Kidney (tissue), 22 donors: ENCODE measurements at places on chromosomes 16 and 17.

- DNase-seq = no peak
These were observed 55.8 kb downstream of the MYH10 start for GRCh38 chr17:8574687-8575086.

DNA sequence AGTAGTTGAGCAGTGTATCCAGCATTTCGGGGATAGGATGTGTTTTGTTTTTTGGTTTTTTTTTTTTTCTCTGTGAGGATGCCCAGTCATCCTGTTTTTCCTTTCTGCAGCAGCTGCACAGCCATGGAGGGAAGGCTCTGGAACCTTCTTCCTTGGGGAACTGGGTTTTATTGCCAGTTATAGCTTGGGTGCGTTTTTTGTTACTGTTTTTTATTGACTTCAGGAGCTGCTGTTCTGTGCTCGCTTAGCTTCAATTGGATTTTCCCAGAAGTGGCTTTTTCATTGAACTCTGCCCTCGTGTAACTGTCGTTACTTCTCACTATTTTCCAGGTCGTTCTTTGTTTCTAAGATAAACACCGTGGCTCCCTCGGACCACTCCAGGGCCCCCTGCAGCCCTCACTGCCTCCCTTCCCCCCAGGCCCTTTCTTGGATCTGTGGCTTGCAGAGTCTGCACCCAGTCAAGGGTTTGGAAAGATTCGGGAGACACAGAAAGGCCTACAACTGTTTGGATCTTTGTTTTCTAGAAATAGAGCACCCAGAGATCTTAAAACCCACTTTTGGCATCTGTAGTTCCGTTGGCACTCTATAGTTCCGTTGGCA is 119.7 kb upstream of the CACNG5 start:
- peak; percentile 34 for DNase-seq

GRCh38 chr16:69839798-69840409 is 77.8 kb downstream of the WWP2 start:
- DNase-seq = no peak

- no peak for DNase-seq
These were observed 4.6 kb downstream of the IRF8 start for GRCh38 chr16:85903559-85903958.

- DNase-seq = no peak
These were observed 22.3 kb downstream of the FOXN1 start for GRCh38 chr17:28528327-28529012.

DNA sequence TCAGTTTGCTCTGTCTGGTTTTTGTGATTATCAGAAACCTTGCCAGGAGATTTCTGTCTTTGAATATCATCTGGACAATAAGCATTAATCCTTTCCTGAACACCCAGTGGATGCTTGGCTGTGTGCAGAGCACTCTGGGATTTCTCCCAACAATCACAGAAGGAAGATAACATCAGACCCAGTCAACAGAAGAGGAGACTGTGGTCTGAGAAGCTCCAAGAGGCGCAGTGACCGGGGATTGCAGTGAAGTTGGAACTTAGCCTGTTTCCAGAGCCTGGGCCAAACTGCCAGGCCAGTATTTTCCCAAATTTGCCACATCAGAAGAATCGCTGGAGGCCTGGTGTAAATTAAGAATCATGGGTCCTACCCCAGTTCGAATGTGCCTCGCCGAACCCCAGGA is 264.7 kb downstream of the C16orf95 start:
- DNase-seq = peak; percentile 19

- DNase-seq = no peak
These were observed 679.3 kb upstream of the EEF2KMT start for GRCh38 chr16:5776876-5777275.

- DNase-seq = no peak
These were observed 4.5 kb downstream of the NTHL1 start for GRCh38 chr16:2042986-2043666.

- DNase-seq = peak; percentile 74
These were observed 224.7 kb upstream of the IRX3 start for GRCh38 chr16:54511222-54511731.

GRCh38 chr17:64339516-64340490 is 50.9 kb downstream of the PECAM1 start:
- DNase-seq = no peak

- no peak for DNase-seq
These were observed 38.4 kb downstream of the PTRH2 start for GRCh38 chr17:59668816-59669215.

DNA sequence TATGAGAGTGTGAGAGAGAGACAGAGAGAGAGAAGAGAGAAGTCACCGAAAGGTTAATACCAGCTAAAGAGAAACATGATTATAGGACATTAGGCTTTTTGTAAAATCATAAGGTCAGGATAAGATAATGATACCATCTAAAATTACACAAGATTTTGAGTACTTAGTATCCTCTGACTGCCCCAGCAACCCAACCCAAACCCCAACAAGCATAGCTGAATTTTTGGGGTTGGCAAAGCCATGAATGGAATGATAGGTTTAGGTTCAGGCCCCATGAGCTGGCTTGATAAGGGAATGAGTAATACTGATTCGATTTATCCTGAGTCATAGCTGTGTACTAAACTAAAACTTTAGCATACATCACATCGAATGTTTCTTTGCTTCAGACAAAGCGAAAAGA is 259.5 kb downstream of the IRX3 start:
- DNase-seq = no peak

DNA sequence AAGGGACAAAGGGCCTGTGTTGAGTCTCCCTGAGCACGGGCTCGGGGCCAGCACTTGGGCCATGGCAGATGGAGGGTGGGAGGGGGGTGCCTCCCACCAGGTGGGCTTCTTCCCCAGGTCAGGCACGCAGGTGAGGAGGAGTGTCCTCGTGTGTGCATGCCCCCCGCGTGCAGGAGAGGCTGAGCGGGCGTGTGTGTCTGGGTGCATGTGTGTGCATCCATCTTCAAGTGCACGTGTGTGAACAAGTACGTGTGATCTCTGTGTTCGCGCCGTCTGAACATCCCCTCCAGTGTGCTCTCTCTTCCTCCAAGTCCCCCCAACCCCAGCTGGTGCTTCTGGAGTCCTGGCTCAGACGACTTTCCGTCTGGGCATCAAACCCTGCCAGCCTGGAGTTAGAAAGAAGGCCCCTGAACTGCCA is 2.7 kb upstream of the ZG16B start:
- no peak for DNase-seq

DNA sequence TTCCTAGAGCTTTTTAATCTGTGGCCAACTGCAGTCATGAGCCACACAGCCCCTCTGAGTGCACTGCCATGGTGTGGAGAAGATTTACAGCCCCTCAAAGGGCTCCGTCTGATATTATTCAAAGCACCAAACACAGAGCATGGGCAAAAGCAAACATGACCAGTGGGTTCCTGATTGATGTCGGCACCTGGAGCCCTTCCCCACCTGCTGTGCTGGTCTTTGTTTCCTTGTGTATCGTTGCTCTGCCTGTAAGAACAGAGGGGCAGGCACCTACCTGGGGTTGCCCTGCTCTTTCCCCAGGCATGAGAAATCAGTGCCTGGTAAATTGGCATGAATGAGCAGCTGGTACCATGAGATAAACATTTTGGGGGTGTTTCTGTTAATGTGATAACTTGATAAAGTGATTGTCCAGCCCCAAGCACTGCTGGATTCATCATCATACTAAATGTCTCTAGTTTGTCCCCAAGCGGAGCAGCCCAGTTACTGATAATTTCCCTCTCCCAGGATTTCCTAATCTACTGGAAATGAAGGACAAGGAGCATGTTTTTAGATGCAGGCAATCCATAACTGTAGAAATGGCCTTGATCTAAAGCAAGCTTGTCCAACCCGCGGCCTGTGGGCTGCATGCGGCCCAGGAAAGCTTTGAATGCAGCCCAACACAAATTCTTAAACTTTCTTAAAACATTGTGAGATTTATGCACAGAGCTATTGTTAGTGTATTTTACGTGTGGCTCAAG is 5.0 kb upstream of the SPIRE2 start:
- no peak for DNase-seq

DNA sequence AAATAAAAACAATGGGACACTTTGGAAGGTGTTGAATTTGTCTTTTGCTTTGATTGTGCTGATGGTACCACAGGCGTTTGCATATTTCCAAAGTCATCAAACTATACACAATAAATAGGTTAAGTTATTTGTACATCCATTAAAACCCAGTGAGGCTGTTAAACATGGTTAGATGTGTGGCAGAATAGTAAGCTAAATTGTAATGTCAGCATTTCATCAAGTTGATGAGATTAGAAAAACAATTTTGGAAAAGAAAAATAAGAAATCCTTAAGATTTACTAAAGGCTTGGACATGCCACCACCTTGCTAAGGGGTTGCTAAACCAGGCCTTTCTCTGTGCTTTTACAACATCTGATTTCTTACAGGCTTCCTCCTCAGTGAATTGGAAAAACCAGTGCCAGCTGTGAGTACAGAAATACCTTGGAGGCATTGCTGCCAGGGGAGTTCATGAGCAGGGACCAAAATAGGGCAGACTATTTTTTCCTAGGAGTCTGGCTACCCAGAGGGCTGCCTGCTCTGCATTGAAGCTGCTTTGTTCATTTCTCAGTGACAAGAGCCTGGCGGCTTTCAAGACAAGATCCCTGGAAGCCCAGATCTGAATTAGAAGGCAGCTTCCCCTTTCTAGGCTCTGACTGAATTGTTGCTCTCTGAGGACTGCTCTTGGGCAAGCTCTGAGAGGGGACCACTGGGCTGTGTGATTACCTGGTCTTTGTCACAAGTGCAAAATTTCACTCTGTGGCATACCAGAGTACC is 43.4 kb upstream of the CA10 start:
- no peak for DNase-seq

GRCh38 chr17:42075789-42076188 is 22.5 kb downstream of the ZNF385C start:
- DNase-seq = no peak

- DNase-seq = no peak
These were observed 101.2 kb downstream of the MRTFB start for GRCh38 chr16:14172200-14172809.

GRCh38 chr16:67349172-67349571 is 22.6 kb downstream of the LRRC36 start:
- no peak for DNase-seq

DNA sequence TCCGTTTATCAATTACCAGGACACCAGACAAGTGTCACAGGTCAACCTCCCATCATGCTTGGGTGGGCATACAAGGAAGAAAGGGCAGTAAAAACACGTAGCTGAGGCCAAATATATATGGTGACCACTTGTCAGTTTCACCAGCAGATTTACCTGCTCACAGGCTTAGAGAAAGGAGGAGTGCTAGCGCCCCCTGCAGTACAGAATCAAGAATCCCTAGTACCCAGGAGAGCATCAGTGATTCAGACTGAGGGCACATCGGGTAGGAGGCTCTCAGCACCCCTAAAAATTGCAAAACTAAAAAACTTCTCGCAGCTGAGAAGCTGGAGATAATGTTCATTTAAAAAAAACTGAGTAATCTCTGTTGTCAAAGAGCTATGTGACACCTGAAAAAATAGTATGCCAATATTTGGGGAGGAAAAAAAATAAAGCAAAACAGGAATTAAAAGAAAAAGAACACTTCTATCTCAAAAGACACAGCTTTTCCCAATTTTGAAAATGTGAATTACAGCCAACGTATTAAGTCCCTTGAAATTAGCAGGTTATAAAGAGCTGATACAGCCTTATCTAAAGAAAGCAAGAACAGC is 21.2 kb upstream of the MON1B start:
- peak; percentile 39 for DNase-seq

DNA sequence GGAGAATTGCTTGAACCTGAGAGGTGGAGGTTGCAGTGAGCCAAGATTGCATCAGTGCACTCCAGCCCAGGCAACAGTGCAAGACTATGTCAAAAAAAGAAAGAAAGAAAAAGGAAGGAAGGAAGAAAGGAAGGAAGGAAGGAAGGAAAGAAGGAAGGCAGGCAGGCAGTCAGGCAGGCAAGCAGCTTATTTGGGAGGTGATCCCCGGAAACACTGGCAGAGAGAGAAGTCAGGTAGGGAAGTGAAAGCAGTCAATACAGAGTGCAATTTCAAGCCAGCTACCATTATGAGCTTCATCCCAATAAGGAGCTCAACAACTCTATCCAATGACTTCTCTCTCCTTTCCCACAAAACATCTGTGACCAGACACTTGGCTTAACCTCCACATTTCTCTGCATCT is 83.0 kb upstream of the TBC1D3K start:
- DNase-seq = no peak

DNA sequence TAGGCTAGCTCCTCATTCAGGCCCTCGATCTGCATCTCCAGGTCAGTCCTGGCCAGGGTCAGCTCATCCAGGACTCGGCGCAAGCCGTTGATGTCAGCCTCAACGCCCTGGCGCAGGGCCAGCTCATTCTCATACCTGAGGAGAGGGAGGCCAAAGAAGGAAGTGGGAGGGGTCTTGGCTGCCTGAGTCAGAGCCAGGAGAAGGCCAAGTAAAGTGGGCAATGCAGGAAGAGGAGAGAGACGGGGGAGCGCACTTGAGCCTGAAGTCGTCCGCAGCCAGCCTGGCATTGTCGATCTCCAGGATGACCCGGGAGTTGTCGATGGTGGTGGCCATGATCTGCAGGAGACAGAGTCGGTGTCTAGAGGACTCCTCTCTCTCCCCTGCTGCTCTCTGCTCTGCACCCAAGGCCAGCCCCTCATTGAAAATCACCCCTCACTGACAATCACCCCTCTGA is 1.8 kb downstream of the KRT15 start:
- DNase-seq = peak; percentile 57

DNA sequence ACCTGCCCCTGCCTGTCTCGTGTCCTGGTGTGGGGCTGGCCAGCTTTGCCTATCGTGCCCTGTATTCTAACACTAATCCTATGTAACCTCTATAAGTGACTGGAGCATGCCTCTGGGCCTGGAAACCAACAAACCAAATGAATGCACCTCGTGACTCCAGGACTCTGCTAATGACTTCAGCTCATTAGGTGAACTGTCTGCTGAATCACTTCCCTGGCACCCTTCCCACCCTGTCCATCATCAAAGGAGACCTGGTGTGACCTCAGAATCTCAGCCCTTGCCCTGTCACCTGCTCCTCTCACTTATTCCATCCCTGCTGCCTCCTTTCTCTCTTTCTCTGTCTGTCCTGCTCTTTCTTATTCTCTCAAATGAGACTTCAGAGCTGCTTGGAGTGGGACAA is 322.4 kb downstream of the CBLN1 start:
- no peak for DNase-seq

DNA sequence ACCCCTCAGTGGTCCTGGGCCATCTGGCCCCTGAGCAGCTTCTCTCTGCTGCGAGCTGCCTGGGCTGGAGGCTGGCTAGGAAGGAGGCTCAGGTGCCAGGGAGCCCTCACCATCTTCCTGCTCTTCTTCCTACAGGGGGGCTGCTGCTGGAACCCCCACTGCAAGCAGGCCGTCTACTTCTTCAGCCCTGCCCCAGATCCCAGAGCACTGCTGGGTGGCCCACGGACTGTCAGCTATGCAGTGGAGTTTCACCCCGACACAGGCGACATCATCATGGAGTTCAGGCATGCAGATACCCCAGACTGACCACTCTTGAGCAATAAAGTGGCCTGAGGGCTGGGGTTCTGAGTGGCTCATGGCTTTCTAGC is 46.1 kb downstream of the PRMT7 start:
- DNase-seq = no peak

DNA sequence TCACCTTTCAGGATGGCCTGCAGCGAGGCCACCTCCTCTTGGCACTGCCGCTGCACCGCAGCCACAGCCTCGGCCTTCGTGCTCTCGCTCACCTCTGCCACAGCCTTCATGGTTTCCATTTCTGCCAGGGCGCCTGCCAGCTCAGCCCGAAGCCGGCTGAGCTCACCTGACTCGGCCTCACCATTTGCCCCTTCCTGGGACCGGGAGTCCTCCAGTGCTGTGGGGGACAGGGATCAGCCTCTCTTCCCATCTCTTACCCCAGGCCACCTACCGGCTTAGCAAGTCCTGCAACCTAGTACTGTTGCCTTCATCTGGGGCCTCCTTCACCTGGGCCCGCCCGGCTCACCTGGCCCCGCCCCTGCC is 658 bp downstream of the RABEP2 start:
- no peak for DNase-seq

- no peak for DNase-seq
These were observed 117.6 kb downstream of the C16orf78 start for GRCh38 chr16:49491106-49491670.
